ENCODE measurements at places on chromosomes 12 and 14.

DNA sequence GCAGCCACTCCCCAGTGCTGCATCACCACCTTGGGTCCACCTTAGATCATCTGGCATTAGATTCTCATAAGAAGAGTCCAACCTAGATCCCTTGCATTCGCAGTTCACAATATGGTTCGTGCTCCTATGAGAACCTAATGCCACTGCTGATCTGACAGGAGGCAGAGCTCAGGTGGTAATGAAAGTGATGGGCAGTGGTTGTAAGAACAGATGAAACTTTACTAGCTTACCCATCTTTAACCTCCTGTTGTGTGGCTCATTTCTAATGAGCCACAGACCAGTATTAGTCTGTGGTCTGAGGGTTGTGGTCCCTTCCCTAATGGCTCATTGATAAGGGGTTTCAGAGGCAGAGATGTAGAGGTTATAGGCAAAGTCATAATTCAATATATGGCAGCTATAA, 615.9 kb upstream of the MIS18BP1 start:
- DNase-seq, result no peak

DNA sequence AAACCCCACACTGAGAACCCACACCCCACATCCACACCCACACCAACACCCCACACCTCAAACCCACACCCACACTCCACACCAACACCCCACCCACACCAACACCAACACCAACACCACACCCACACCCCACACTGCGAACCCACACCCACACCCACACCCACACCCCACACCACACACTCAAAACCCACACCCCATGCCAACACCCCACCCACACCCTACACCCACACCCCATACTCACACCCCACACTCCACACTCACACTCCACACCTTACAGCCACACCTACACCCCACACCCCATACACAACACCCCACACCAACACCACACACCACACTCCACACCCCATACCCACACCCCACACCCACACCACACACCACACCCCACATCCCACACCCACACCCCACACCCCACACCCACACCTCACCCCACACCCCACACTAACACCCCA, 38.0 kb downstream of the TMEM120B start:
- no peak for DNase-seq

GRCh38 chr12:109994401-109995175, 1.6 kb downstream of the GIT2 start:
- peak; percentile 65 for DNase-seq

DNA sequence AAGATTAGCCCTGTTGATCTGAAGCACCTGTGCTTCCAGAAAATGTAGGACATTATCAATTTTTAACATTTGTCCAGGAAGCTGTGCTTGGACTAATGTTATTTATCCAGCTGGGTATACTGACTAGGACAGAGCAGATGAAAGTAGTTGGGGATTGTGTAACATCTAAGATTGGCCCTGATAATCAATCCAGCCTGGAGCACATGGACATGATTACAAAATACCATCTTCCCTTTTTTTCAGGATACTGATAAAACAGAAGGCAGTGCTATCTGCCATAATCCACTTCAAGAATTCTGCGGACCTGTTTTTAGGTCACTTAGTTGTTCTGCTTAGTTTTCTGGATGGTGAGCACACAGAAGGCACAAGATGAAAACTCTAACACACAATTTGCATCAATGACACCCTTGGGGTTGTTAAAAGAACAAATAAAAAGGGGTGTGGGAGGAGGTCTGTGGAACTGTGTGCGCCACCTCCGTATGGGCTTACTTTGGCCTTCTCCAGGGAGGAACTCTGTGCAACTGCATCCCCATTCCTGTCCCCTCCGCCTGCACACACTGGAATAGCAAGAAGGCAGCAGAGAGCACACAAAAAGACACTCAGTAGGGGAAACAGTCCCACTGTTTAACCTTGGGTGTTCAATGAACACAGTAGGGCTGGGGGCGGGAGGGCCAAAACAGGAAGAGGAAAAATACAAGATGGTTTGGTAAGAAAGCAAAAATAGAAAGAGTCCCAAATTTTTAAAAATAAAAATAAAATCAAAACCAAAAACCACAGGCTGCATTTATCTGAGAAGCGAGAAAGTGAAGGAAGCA, 31.1 kb upstream of the DUSP6 start:
- no peak for DNase-seq

- DNase-seq, result peak; percentile 80
Measured at GRCh38 chr12:132660052-132660451, 27.1 kb downstream of the POLE start.

DNA sequence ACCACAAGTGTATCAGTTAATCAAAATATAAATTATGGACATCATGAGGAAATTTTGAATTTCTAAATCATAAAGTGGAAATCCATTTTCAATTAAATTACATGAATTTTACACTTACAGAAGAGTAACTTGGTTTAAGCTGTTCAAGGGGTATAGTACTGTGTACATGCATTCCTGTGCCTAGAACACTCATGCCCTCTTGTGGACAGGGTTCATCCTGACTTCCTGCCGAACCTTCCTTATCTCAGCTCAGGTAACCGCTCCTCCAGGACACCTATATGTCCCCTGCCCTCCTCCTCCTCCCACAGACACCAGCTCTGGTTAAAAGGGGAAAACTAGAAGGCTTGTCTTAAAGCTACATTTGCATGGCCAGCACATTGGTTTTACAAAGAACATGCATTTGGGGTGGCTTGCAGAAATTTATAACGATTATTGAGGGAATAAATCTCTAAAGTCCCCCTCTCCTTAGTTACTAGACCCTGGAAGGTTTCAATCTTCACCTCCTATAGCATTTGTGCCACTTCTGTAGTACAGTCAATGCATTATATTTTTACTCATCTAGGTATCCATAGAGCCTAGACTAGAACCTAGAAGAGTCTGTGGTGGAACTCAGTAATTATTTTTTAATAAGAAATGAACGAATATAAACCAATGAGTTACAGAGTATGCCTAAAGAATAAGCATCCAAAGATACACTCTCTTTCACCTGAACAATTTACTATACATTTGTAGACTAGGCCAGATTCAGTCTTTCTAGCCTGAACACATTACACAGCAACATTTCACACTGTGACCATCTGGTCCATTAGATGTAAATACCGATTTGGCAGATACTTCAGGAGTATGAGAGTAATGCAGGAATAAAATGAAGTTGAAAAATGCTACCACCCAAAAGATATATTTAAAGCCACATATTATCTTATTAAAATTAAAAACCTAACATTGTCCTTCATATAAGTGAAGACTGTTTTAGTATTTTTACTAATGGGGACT, 345.6 kb downstream of the PAWR start:
- peak; percentile 52 for DNase-seq

GRCh38 chr14:86129426-86129825, 599.5 kb downstream of the FLRT2 start:
- DNase-seq, result no peak

GRCh38 chr12:58202933-58203718, 261.8 kb downstream of the ATP23 start:
- DNase-seq, result no peak

GRCh38 chr14:95727056-95727700, 13.3 kb upstream of the TCL1A start:
- DNase-seq, result no peak

GRCh38 chr14:45743884-45744283, 490.9 kb upstream of the MIS18BP1 start:
- no peak for DNase-seq

DNA sequence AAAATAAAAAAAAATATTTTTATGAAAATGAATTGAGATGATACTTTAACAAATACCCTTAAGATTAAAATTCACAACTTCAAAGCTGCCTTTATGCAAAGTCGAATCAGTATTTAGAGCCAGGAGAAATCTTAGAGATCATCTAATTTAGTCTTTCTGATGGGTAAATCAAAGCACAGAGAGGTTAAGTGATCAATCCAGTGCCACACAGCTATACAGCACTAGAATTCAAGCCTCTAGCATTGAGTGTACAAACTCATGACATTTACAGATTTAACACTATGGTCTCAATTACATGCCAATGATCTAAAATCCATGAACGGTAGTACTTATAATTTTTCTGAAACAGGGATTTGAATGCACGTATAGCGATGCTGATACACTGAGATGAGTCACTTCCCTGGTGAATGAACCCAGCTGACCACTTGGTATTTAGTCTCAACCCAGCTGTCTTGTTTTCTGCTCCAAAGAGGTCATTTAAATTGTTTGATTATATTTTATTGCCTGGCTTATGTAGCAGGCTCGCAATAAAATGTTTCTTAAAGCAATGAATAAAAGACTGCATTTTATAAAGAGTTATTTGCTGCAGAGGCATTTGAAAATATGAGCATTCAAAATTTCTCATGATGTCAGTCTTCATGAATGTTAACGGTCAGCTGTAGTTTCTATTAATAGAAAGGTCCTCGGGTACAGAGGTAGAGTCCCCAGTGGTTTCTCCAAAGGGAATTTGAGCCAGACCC, 152.4 kb upstream of the PRICKLE1 start:
- DNase-seq, result no peak

- no peak for DNase-seq
Measured at GRCh38 chr12:89140141-89140540, 212.2 kb downstream of the DUSP6 start.

- DNase-seq, result no peak
Measured at GRCh38 chr12:127810041-127810440, 456.9 kb upstream of the TMEM132C start.

- no peak for DNase-seq
Measured at GRCh38 chr14:76867516-76868453, 41.6 kb downstream of the LRRC74A start.

Measured in Jurkat, Clone E6-1 (cell line).